ENCODE measurements at places on chromosomes 16 and 17.

GRCh38 chr17:19705201-19705600 is 11.2 kb downstream of the SLC47A2 start:
- no peak for DNase-seq

- no peak for DNase-seq
Measured at GRCh38 chr17:57253362-57254065, 2.8 kb upstream of the MSI2 start.

DNA sequence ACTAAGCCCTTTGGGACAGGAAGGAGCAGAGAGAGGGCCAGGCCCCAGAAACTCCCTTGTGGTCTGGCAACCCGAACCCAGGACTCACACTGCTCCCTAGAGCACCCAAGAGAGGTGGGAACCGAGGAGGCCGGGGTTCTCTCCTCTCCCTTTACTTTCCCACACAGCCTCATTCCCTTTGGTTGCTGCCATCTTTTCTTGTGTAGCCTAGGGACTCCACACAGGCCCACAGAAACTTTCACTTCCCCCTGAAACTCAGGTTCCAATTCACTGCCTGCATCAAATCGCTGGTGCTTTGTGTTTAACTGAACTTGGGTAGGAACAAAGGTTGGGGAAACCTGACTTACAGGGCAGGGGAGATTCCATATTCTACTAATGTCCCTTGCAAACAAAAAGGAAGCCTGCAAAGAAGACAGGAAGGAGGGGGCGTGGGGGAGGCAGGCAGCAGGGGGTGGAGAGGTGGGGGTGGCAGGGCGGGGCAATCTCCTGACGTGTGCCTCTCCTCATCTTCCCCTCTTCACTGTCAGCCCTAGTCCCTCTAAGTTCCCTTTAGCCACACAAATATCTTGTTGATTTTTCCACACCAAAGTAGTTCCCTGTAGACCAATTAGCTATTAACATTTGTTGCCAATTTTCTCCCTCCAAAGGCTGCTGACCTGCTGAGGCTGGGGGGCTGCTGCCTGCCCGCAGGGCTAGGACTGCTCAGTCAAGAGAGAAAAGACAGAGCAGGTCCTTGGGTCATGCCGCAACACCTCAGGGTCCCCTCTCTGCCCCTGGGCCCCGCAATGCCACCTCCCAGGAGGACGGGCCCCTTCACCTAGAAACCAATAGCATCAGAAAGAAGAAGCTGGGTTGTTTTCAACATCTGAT is 8.0 kb downstream of the ST3GAL2 start:
- peak; percentile 72 for DNase-seq

GRCh38 chr17:65229621-65229995 is 92.4 kb downstream of the RGS9 start:
- DNase-seq = peak; percentile 24

DNA sequence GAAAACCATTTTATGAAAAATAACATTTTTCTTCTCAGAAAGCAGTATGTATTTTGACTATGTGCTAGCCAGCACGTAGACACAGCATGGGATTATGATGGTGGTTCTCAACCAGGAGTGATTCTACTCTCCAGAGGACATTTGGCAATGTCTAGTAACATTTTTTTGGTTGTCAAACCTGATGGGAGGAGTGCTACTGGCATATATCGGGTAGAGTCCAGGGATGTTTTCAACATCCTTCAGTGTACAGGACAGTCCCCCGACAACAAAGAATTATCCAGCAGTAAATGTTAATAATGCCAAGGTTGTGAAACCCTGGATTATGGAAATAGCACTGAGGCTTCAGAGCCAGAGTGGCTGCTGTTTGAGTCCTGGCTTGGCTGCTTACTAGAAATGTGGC is 27.7 kb downstream of the AP2B1 start:
- DNase-seq = no peak

DNA sequence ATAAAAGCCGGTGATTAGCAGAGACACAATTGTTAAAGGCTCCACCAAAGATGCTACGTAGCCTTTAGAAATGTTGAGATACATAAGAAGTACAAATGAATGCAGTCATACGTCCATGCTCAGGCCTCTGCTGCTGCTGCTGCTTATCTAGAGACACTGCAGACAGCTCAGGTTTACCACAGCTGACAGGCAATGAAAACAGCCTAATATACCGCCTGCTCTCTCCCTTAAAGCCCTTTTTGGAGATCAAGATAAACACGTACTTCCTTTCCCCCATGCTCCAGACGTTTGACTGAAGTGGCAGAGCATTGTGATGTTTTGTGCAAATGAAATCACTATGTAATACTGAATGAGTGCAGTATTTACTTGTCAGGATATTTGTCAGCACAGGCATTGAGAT is 185.3 kb downstream of the AATF start:
- no peak for DNase-seq

DNA sequence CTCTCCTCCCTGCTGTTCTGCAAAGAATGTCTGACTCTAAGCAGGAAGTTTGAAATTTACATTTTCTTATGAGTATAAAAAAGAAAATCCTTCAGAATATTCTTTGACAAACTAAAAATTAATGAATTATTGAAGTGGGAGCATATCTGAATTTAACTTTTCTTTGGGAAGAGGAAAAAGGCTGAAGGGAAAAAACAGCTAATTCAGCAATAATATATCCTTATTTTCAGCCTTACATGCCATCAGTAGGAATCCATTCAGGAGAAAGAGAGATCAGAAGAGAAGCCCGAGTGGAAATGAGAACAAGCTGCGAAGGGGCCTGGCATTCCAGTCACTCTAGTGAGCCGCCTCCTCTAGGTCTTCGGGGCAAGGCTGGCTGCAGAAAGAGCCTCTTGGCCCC is 41.7 kb upstream of the BCAR1 start:
- no peak for DNase-seq

GRCh38 chr17:7444682-7445618 is at the start of gene CHRNB1:
Gene CHRNB1 (plus strand): TSS chr17:7445061. CDS start chr17:7445128, 67 bp downstream.
- DNase-seq = peak; percentile 13

DNA sequence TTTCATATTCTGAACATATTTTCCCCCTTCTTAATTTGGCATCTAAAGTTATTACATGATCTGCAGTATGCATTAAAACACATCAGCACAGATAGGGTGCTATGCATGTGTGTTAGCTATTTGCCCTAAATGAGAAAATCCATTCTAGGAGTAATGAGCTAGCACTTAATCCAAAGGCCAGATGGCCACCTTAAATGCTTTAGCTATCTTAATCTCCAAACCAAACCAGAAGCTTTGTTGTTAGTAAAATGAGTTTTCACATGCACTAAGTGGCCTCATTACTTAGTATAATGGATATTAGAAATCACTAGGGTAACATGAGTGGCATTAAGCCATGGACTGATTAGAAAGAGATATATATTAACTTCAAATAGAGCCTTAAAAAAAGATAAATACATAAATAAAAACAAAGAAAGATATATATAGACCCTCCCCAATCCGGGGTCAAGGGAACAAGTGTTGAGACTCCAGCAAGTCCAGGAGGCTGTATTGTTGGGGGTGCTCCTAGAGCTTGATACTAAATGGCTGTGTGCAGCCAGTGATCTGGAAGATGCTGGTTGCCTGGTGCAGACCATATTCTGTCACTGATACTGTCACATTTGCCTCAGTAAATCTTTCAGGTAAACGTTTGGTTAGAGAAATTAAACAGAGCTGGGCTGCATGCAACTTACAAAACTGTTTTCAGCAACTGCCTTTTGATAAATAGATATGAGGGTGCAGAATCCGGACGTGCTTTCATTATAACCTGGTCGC is 67.3 kb downstream of the MYH10 start:
- DNase-seq = no peak

GRCh38 chr16:67311607-67312488 is 14.7 kb downstream of the KCTD19 start:
- peak; percentile 95 for DNase-seq

Data from activated CD4-positive, alpha-beta memory T cell treated with anti-CD3 and anti-CD28 coated beads for 36 hours (primary cell).